ENCODE measurements at places on chromosomes 2 and 18.

- no peak for DNase-seq
Measured at GRCh38 chr2:68023904-68024303, 38.9 kb downstream of the C1D start.

DNA sequence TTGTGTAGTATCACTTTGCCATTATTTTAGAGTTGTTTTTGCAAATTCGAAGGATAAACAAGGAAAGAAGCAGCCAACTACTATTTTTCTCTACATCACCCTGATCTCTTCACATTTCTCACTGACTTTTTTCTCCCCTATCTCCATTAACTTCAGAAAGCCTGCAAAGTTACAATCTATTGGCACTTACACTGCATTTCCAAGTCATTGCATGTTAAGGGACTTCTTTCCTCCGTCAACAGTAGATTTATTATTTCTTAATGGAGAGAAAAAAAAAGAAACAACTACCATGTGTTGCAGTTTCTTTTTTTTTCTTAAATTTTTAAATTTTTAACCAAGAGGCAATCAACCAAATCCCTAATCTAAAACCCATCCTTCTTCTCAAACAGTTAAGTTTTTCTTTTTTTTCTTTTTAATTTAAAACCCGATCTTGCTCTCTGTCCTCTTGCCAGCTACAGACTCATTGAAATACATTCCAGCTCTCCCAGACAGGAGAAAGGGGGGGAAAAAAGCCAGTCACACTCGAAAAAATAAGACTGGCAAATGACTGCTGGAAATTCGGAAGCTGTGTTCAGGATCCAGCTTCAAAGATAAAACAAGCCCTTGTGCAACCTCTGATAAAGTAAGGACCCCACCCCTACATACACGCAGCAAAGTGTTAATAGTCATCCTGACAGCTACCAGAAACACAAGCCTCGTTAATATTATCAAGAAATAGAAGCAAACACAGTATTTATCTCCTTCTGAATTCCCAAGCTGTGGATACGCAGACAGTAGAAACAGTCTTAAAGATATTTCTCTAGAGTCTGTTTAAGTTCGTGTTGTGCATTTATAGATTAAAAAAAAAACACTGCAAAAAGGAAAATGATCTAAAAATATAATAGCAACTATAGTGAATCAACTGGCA, 1.3 kb downstream of the LRRTM4 start:
- no peak for DNase-seq

GRCh38 chr2:151111599-151112278, 149.9 kb downstream of the RBM43 start:
- no peak for DNase-seq

DNA sequence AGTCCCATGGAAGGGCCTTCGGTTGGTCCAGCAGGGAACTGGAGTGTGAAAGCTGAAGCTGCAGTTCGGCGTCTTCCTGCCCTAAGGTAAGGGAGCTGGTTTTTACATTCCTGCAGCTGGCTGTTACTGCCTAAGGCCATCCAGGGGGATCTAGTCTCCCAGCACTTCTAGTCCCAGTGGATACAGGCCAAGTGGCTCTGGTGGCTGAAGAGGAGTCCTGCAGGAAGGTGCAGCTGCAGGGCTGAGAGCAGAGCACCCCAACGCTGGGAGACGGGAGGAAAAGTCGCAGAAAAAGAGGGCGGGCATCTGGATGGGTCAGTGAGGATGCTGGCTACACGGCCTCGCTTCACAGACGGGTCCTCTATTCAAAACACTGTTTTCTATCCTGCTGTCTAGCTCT, 225.0 kb upstream of the HS6ST1 start:
- no peak for DNase-seq

- no peak for DNase-seq
Measured at GRCh38 chr2:149058936-149059335, 20.4 kb downstream of the LYPD6B start.

DNA sequence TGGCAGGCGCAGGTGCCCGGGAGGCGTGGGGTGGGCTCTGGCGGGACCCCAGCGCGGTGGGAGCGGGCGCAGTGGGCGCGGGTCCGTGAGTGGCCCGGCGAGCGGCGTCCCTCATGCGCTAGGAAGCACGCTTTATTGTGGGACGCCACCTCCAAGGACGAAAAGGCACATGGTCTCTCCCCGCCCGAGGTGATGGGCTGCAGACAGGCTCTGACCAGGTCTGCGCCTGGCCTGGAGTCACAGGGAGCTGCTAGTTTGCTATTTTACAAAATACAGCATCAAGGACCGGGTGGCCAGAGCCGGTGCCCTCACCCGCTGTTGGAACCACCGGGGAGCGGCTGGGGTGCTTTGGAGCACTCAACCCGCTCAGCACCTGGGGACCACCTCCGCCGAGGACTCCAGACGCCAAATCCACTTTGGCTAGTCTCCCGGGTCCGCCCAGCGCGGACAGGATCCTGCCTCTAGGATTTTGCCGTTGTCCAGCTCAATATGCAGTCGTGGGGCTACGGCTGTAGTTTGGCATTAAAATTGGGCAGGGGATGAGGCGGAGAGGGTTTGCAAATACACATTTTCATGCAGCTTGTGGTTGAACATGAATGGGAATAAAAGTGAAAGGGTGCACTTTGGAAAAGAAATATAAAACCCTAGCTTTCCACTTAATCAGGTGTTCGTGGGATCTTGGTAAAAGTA, 65.4 kb downstream of the LRRFIP1 start:
- DNase-seq = peak; percentile 85

- DNase-seq = no peak
Measured at GRCh38 chr2:163479599-163479998, 256.2 kb downstream of the FIGN start.

- DNase-seq = no peak
Measured at GRCh38 chr2:64966017-64966416, 23.2 kb upstream of the SLC1A4 start.

DNA sequence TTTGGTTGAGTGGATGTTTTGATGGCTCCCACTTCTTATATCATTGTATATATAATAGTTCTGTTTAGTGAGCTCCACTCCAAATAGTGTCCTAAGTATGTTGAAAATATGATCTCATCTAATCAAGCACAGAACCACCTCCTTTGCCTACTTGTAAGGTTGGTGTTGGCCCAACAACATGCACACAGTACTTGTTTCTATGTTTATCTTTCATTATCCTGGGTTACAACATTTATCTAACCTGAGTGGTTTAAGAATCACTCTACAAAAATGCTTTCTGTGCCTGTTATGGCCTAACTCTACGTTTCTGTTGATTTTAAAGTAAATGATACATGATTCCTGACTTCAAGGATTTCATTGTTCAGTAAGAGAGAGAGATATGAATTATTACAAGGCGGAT, 281.9 kb downstream of the FIGN start:
- no peak for DNase-seq

- no peak for DNase-seq
Measured at GRCh38 chr2:168853471-168853870, 36.8 kb downstream of the SPC25 start.

- DNase-seq = no peak
Measured at GRCh38 chr2:39093218-39093898, 27.5 kb downstream of the SOS1 start.

DNA sequence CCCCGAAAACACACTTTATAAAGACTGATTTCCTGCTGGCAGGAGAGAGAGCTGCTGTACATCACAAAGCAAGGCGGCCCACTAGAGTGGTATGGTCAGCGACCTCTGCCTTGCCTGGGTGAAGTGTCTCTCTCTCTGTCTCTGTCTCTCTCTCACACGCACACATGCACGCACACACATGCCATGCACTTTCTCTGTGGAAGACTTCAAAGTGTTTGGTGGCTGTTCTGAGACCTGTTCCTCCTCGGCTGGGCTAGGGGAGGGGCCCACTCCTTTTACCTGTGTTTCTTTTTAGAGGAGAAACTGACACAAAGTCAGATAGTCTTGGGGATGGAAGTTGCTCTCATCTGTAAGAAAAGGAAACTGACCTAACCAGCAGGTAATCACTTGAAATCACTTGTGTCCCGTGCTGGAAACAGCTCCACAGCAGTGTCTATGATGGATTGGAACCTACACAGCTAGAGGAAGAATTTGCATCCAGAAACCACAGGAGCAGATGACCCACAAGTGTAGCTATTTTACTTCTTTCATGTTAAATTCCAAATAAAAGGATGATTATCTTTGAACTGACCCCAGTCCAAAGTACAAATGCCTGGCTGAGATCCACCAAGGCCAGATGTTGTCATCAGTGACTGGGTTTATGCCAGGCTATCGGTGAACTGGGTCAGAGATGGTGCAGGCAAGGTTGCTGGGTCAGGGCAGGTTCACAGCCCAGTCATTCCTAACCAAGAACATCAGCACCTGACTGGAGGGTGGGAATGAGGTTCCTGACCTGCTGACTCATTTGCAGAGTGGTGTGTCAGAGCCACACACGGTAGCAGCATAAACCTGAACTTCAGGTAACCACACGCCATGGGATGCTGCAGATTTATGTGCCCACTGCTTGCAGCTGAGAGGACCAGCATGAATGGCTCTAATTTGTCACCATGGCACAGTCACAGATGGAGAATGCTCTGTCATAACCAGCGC, 63.0 kb downstream of the NPAS2 start:
- DNase-seq = no peak

- DNase-seq = no peak
Measured at GRCh38 chr2:189467160-189467559, 25.9 kb downstream of the WDR75 start.

DNA sequence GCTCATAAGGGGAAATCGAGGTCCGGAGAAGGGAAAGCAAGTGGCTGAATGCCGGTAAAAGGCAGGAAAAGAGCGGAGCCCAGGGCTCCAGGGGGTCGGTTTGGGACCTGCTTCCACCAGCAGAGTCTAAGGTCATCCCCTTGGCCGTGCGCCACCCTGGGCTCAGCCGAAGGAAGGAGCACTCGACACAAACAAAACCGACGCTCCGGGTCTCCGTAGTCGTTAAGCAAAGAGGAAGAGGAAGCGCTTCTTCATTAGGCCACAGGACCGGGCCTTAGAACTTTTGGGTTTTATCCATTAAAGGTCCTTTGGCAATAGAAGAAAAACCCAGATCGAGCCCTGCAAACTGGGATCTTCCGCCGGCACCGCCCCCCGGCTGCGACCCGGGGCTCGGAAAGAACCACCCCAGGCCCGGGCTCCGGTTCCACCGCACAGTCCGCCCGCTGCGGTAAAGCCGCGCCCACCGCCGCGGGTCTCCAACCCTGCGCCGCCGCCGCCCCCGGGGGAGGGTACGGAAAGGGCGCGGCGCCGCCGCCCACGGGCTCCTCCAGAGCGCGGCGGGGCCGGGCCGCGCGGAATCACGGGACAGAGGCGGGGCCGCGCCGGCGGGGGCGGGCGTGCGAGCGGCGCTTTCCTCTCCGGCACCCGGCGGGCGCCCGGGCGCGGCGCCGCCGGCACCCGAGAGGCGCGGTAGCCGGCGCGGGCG, at the start of gene TTL:
TTL (plus strand) TSS at position 629 of the 706 bp plus-strand sequence. CDS start 189 bp downstream, outside the sequence.
- peak; percentile 78 for DNase-seq

- DNase-seq = no peak
Measured at GRCh38 chr18:38887671-38888020, 1322.0 kb upstream of the CELF4 start.

DNA sequence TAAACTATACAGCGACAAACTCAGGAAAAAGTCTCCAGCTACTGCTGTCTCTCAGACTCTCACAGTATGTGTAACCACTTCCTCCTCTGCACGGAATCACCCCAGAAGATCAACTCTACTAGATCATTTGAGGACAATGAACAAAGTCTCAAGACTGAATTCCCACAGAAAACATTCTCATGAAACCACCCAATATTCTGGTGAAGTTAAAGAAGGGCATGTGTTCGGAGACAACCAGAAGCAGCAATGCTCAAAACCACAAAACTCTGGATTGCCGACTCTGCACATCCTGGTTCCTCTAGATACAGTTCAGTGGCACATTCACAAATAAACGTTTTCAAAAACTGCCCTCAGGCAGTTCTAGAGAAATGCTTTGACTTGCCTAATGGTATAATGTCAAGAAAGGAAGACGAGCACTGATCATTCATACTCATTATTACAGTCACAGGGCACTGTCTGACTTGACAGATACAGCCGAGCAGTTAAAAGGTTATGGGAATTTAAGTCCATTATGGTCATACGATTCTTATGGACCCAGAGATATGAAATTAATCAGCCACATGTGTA, 91.9 kb upstream of the STK17B start:
- DNase-seq = no peak

- DNase-seq = no peak
Measured at GRCh38 chr18:59783138-59783537, 85.9 kb upstream of the CCBE1 start.

- no peak for DNase-seq
Measured at GRCh38 chr2:144671695-144672455, 152.0 kb upstream of the ZEB2 start.

GRCh38 chr2:121345887-121346286, 60.9 kb upstream of the TFCP2L1 start:
- DNase-seq = no peak

DNA sequence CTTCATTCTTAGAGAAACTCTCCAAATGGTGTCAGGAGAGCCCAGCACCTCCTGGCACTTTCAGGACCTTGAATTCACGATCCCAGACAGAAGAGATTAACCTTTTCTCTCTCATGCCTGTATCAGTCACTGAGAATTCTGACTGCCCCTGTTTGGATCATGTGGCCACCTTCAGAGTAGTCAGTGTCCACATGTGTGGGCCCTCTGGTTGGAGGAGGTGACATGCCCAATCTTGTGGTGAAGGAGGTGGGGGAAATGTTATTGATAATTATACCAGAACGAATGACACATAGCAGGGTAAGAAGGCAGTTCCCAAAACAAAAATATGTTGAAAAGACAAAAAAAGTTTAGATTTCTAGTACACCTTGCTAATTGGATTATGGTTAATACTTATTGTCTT, 31.7 kb downstream of the UBXN4 start:
- DNase-seq = no peak

All from coronary artery (tissue), 2 donors.